CD8-positive, alpha-beta memory T cell (primary cell): ENCODE measurements at places on chromosomes 16 and 17. TPM values are rescaled to one million over a fixed set of nuclear protein-coding genes. Genes with fewer than 3 reads are reported as not detected.
A peak's percentile ranks its signal among the peaks of the same experiment; 100 is the strongest.

DNA sequence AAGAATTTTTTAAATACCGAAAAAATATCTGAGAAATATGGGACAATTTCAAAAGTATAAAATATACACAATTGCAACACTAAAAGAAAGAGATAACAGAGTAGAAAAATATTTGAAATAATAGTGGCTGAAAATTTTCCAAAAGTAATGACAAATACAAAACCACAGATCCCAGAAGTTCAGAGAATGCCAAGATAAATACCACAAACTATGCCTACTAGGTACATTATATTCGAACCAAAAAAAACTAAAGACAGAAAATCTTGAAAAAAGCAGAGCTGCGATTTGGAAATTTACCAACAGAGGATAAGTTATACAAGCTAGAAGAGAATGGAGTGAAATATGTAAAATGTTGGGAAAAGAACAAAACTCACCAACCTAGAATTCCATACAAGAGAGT is 191.3 kb upstream of the ELAC2 start:
- no peak for DNase-seq
- H3K27me3 ChIP-seq: no peaks in the 10 kb centered on the region
- H3K27ac ChIP-seq: no peak overlapping the region
- no peaks in the 10 kb centered on the region for H3K4me1 ChIP-seq
- no peak overlapping the region for H3K4me3 ChIP-seq
- no peaks in the 10 kb centered on the region for H3K36me3 ChIP-seq

DNA sequence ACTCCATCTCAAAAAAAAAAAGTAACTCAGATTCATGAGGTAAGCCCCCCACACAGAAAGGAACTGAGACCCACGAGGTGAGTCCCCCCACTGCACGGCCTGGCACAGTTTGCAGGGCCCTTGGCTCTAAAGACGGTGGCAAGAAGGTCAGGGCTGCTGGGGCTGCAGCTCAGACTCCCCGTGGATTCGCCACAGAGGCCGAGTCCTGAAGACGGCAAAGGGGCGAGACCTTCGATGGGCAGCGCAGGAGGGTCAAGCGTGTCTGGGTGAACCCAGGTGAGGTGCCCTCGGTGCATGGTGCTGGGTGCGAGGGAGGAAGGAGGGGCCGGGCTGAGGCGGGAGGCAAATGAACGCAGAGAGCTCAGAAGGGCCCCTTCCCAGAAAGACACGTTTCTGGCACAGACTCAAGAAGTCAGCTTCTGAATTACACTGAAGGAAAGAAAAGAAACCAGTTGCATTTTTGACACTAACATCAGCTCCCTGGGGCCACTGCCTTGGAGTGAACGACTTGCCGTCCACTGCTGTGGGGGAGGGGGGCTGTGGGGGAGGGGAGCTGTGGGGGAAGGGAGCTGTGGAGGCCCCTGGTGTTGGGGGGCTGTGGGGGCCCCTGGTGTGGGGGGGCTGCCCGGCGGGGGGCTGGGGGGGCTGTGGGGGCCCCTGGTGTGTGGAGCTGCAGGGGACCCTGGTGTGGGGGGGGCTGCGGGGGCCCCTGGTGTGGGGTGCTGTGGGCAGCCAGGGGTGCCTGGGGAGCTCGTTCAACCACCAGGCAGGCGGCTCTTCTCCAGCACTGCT is 69.8 kb upstream of the METRNL start:
- H3K36me3 ChIP-seq: no peaks in the 10 kb centered on the region
- H3K4me3 ChIP-seq: no peak overlapping the region
- H3K4me1 ChIP-seq: no peaks in the 10 kb centered on the region
- no peak for DNase-seq
- no peak overlapping the region for H3K27ac ChIP-seq

DNA sequence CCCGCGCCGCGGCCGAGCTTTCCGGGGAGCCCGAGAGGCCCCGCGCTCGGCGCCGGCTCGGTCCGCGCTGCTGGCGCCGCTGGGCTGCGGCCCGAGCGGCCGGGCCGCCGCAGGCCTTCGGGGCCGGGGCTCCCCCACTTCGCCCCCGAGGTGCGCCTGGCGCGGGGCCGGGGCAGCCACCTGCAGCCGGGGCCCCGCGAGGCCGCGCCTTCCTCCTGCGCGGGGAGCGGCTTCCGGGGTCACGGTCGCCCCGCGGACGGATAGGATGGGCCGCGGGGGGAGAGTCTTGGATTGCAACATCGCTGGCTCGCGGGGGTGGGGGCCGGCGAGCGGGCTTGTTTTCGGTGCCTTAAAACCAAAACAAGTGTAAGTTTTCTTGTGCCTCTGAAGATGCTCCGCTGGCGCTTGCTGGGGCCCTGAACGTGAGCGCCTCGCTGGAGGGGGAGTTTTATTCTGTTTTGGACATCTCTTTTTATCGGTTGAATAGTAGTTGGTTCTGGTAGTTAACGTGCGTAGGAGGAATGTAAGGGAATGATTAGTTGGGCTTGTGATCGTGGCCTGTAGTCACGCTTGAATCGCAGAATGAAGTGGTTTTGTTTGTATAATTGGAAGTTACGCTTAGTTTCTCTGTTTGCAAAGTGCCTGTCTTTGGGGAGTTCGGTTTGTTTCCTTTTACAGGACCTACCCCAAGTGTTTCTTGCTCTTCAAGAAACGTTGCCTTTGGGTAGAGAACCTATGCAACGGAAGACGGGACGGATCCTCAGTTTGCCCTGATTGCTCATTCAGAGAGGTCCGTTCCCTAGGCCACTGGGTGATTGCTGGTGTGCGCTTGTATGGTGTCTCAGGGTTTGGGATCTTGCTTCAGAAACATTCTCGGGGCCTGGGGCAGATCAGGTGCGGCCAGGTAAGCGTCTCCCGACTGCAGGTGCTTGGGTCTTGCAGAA is 724 bp downstream of the UBE2I start:
- DNase-seq: peak; percentile 64
- H3K4me3 ChIP-seq: peak overlapping the region; percentile 81
- peaks cover 21% of the 10 kb centered on the region for H3K36me3 ChIP-seq
- peaks cover 37% of the 10 kb centered on the region for H3K4me1 ChIP-seq
- peak overlapping the region; percentile 58 for H3K27ac ChIP-seq

DNA sequence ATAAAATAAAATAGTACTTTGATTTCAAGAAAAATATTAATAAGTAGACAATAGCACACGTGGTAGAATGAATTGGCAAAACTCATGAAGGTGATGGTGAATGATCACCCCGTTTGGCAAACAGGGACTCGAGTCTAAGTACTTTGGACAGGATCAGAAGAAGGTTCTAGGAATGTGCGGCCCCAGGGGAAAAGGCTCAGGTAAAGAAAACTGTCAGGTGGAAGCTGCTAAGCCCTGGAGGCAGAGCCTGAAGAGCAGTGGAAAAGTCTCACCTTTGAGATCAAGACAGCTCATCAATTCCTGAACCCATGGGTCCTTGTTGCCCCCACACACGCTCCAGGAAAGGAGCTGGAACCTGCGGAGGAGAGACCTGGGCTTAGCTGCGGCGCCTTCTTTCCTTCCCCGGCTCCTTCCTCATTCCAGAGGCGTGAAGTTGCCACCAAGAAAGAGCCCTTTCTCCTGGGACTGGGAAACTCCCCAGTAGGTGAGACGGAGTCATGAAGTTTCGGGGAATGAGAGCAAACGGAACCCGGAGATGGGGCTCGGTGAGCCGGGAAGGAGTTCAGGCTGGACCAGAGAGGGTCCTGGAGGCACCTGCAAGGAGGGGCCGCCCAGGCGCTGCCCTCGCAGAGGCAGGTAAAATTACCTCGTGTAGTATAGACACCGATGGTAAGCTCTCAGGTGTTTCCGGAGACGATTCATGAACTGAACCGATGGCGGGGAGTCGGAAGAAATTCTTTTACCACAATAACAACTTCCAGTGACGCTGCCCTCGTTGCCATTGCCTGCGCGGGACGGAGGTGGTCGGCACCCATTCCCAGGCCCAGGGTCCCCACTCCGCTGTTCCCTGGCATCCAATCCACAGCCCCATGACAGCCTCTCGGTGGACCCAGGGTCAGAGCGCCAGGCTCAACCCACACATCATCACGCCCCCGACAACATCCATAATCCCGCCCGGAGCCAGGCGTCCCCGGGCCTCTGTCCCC is 1.2 kb upstream of the ZMYND15 start:
- H3K4me1 ChIP-seq: peaks cover 18% of the 10 kb centered on the region
- H3K27me3 ChIP-seq: peaks cover 7% of the 10 kb centered on the region
- H3K27ac ChIP-seq: no peak overlapping the region
- H3K4me3 ChIP-seq: peak overlapping the region; percentile 75
- peak; percentile 59 for DNase-seq
- no peaks in the 10 kb centered on the region for H3K36me3 ChIP-seq

DNA sequence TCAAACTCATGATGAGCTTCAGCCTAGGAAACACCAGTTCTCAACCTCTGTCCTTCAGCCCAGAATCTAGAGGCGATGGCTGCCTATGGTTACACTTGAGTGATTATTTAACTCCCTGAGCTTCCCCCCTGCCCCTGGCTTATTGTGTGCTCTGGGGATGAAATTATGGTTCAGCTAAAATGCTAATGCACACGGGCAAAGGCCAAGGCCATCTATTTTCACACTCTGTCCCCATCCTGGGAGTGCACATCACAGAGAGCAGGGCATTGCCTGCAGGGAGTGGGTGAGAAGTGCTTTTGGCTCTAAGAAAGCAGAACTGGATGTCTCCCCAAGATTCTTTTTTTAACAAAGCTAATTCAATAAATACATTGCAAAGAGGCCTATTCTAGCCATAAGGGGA is 21.6 kb upstream of the CACNG5 start:
- H3K4me3 ChIP-seq: no peak overlapping the region
- H3K27me3 ChIP-seq: no peaks in the 10 kb centered on the region
- no peaks in the 10 kb centered on the region for H3K4me1 ChIP-seq
- no peaks in the 10 kb centered on the region for H3K36me3 ChIP-seq
- DNase-seq: no peak

GRCh38 chr17:31401456-31402254 is 10.2 kb downstream of the RAB11FIP4 start:
- H3K27ac ChIP-seq: no peak overlapping the region
- H3K36me3 ChIP-seq: no peaks in the 10 kb centered on the region
- no peaks in the 10 kb centered on the region for H3K4me1 ChIP-seq
- DNase-seq: no peak

- no peak overlapping the region for H3K4me3 ChIP-seq
- peaks cover 9% of the 10 kb centered on the region for H3K36me3 ChIP-seq
- H3K27ac ChIP-seq: no peak overlapping the region
Observed at GRCh38 chr16:47260503-47260902, 116.8 kb upstream of the NETO2 start.

DNA sequence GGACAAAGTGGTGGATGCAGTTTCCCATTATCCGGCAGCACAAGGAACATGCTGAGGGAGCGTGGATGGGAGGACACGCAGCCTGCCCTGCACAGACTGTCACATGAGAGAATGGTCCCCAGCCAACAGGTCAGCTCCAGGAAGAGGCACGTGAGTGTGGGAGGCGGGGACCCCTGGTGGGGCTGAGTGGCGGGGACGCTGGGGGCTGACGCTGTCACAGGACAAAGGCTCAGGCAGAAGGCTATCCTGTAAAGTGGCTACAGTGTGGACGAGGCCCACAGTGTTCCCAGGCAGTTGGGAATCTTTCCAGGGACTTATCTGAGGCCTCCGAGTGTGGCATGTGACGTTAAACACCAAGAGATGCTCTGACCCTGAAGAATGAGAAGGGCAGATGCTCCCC is 30.4 kb downstream of the MBTPS1 start:
- H3K4me1 ChIP-seq: peaks cover 22% of the 10 kb centered on the region
- H3K4me3 ChIP-seq: no peak overlapping the region
- no peaks in the 10 kb centered on the region for H3K27me3 ChIP-seq
- H3K36me3 ChIP-seq: peaks cover 52% of the 10 kb centered on the region
- no peak for DNase-seq

The IRX3 gene
- not detected for total RNA-seq

The GPRC5C gene
- not detected for total RNA-seq

The HS3ST3B1 gene
- 6.0 TPM for total RNA-seq

The TP53TG3 gene
- not detected for total RNA-seq

The FUS gene
- total RNA-seq: 671 TPM

The SOX9 gene
- total RNA-seq: not detected

DNA sequence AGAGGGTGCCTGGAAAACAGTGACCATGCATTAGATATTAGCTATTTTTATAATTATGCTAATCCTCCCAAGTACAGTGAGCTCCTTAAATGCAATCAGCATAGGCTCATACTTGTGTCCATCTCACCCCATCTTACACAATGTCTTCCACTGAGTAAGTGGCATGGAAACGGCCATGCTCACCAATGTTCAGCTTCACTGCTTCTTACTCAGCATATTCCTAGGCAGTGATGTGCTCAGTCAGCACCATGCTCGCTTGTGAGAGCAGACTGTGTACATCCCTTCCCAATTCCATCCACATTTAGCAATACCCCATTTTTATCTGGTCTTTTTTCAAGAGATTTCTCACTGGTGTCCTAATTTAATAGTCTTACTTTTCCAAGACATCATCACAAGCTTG is 454.8 kb upstream of the SOX9 start:
- DNase-seq: no peak
- H3K4me1 ChIP-seq: no peaks in the 10 kb centered on the region
- H3K27me3 ChIP-seq: no peaks in the 10 kb centered on the region
- no peaks in the 10 kb centered on the region for H3K36me3 ChIP-seq

The FAM20A gene
- not detected for total RNA-seq

- no peak overlapping the region for H3K27ac ChIP-seq
- DNase-seq: no peak
- H3K36me3 ChIP-seq: no peaks in the 10 kb centered on the region
Observed at GRCh38 chr16:73036074-73036826, 11.7 kb downstream of the ZFHX3 start.

DNA sequence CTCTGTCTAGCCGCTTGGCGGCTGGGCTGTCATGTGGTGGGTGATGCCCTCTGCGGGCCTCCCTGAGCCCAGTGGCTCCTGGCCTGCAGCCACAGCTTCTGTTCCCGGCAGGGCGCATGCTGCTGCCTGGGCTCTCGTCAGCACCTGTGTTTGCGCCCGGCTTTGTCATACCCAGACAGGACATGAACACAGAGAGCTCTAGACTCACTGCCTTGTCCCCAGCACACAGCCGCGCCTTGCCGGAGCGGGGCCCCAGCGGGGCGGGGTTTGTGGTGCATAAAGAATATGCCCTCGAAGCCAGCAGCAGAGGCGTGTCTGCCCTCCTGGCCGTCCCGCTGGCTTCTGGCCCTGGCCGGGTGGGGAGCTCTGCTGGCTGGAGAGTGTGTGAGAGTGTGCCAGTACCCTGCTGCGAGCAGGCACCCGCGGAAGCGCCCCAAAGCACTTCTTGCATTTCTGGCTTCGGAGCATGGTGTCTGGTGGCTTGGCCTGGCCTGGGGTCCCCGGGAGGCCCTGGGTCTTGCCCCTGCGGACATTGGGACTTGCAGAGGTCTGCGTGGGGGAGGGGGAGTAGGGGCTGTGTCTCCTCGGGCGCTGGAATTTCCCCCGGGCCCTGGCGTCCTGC is 14.4 kb downstream of the ASPSCR1 start:
- H3K4me1 ChIP-seq: no peaks in the 10 kb centered on the region
- no peak overlapping the region for H3K27ac ChIP-seq
- no peak overlapping the region for H3K4me3 ChIP-seq
- no peaks in the 10 kb centered on the region for H3K27me3 ChIP-seq
- no peaks in the 10 kb centered on the region for H3K36me3 ChIP-seq

DNA sequence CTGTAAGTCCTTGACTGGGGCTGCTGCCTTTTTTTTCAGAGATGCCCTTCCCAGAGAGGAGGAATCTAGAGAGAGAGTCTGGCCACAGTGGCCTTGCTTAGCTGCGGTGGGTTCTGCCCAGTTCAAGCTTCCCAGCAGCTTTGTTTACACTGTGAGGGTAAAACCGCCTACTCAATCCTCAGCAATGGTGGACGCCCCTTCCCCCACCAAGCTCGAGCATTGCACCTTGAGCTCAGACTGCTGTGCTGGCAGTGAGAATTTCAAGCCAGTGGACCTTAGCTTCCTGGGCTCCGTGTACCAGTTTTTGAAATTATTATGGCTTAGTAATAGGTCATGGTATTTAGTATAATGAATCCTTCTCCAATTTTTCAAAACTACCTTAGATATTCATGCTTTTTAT is 395.4 kb downstream of the NPIPA7 start:
- no peaks in the 10 kb centered on the region for H3K4me1 ChIP-seq
- no peaks in the 10 kb centered on the region for H3K36me3 ChIP-seq
- DNase-seq: no peak
- no peak overlapping the region for H3K4me3 ChIP-seq
- no peaks in the 10 kb centered on the region for H3K27me3 ChIP-seq
- H3K27ac ChIP-seq: no peak overlapping the region
